ENCODE measurements at places on chromosomes 13 and 19. TPM values are rescaled to one million over a fixed set of nuclear protein-coding genes. Genes with fewer than 3 reads are reported as not detected.

DNA sequence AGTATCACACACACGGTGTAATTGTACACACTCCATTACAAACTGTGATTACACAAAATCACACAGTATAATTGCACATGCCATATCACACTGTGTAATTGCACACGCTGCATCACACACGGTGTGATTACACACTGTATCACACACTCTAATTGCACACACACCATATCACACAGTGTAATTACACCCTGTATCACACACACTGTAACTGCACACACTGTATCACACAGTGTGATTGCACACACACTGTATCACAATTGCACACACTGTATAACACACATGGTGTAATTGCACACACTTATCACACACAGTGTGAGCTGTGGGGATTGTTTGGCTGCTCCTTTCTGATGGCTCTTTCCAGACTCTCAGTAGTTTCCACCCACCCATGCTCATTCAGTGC lies 162.6 kb upstream of the SGCG start:
- DNase-seq, result no peak

DNA sequence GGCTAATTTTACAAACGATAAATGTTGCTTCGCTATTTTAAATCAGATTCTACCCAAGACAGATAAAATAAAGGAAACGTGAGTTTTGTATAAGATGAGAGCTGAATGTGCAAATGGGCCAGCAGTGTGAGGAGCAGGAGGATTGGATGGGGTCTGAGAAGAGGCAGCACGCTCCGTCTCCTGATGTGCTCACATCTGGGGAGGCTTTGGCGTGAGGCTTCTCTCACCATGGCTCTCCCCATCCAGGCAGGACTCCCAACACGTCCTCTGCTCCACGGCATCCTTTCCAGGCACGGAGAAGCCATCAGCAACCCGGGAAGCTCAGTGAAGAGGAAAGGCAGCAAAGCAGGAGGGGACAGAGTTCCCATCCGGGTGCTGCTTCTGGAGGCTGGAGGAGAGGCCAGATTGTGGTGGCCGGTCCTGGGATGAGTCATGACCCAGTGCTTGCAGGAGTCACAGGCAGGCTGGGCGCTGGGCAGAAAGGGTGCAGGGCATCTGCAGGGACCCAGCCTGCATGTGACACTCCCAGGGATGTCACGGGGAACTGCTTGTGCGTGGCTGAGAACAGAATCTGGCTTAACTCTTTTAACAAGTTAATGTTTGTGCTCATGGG lies 47.5 kb downstream of the ZNF536 start:
- no peak for DNase-seq

DNA sequence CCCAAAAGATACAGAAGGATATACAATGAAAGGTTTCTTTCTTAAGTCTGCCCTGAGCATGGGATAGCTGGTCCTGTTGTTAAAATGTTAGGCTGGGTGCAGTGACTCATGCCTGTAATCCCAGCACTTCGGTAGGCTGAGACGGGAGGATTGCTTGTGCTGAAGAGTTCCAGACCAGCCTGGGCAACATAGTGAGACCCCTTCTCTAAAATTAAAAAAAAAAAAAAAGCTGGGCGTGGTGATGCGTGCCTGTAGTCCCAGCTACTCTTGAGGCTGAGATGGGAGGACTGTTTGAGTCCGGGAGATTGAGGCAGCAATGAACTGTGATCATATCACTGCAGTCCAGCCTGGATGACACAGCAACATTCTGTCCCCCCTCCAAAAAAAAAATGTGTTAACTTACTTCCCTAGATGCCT lies 52.5 kb upstream of the SHKBP1 start:
- DNase-seq, result no peak

- no peak for DNase-seq
Observed at GRCh38 chr13:110646442-110647364, 31.4 kb downstream of the NAXD start.

DNA sequence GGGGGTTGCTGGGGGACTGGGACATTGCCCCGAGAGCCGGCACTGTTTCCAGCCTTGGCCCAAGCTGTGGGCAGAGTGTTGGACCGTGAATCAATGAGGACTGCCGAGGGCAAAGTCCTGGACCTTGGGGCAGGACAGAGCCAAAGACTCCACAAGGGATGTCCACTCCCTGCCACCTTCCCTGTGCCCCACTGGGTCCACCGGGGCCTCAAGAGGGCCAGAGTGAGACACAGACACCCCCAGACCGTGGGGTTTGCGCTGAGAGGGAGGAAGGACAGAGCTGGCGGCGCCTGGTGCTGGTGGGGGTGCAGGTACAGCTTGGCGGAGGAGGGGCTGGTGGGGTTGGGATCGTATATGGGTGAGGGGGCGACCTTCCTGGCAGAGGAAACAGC lies 11.8 kb downstream of the MAST3 start:
- no peak for DNase-seq

- no peak for DNase-seq
Observed at GRCh38 chr19:8109455-8109854, 39.9 kb downstream of the FBN3 start.

DNA sequence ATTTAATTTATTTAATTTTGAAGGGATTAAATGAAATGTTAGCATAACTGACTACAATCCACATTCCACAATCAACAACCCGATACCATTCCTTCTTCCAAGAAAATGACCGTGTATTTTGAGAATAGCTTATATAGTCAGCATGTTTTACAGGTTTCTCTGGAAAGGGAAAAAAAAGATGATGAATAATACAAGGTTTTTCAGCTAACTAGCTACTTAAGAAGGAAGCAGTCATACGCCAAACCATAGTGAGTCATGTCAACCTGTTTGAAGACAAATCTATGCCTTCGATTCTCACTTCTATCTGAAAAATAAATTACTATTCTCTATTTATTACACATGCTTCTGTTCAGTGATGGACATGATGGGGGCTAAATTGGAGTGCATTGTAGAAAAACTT lies 258.6 kb downstream of the EFNB2 start:
- no peak for DNase-seq

GRCh38 chr13:106480351-106480910 lies 55.0 kb downstream of the EFNB2 start:
- DNase-seq, result no peak

DNA sequence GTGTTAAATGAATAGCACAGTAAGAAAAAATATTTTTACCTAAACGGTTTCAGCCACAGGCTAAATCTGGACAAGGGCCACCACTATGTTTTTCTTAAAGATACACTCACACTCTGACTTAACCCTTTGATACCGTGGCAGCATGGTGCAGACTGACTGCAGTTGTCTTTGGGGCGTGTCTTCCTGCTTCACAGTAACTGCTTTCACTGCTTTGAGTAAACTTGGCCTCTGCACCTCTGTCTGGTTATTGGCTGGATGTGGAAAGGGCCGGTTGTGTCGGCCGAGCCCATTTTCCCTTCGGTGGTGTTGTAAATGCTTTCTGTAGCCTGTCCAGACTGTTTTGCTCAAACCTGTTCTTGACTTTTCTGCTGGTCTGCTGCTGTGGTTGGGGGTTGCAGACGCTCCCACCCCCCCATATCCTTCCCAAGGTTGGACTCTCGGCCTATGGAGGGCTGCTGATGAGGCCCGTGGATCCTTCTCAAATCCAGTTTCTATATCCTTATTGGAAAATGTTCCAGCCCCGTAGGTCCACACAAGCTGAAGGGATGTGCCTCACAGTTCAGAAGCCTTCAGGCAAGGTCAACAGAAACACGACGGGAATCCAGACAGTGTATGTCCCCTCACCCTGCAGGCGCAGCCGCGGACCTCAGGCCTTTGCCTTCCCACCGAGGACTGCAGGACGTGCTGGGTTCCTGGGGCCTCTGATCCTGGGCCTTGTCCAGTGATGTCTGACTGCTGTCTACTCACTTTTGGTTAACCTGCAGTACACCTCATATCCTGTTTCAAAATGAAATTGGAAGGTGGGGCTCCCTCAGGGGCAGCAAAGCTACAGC lies 90.2 kb upstream of the RNF113B start:
- DNase-seq, result no peak

DNA sequence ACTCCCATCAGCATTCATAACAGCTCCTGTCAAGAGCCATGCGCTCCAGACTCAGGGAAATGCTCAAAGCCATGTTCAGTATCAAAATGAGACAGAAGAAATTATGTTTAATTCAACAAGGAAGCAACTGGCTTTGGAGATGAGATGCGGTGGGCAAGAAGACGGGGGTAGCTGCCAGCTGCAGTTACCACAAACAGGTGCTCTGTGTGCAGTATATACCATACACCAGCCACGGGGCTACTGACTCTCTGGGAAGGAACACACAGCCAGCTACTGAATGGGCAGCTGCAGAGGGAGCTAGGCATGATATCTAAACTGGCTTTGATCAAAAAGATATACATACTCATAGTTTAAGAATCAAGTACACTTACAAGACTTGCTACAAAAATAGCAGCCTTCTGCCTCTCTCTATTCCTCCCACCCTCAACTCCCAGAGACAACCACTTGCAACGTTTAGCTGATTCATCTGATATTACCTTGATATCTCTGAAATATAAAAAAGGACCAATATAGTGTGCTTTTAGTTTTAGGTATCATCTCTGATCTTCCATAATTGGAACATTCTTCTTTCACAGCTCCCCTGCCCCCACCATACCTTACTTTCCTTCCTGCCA lies 593.0 kb downstream of the UQCRFS1 start:
- DNase-seq, result no peak

- DNase-seq, result no peak
Observed at GRCh38 chr19:401866-402511, 7.0 kb downstream of the C2CD4C start.

DNA sequence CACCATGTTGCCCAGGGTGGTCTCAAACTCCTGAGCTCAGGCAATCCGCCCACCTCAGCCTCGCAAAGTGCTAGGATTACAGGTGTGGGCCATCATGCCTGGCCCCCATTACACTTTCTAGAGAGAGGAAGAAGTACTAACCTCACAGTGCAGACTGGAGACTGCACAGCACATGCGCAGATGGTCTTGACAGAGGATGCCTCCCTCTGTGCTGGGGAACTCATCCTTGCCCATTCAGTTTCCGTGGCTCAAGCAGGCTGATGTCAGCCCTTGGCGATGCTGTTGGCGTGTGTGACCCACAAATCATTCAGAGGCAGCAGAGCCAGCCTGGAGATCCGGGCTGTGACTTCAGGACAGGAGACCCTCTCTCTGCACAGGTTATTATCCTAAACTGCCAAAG lies 14.6 kb upstream of the FFAR2 start:
- DNase-seq, result no peak

DNA sequence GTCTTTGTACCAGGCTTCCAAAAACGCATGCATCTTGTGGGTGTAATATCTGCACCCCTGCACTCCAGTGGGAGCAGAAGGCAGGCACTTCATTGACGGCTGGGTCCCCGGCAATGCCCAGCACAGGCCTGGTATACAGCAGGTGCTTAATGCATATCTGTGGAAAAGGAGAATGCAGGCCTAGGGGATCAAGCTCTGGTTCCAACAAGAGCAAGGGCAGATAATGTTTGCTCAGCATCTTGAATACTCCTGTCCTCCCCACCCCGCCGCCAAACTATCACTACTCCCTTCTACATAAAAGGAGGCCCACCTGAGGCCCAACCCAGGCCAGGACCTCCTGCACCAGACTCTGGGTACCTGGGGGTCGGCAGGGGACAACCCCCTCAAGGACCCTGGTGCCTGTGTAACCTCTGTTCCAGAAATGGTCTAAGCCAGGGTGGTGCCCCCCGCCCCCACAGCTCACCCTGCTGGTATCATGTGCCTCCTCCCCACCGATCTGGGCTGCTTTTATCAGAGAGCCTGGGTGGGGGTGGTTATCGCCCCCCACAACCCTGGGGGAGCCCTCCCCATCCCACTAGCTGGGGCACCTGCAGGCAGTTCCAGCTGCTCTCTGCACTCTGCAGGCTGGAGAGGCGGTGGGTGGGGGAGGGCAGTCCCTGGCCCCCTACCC lies 4.8 kb downstream of the KLF16 start:
- no peak for DNase-seq

GRCh38 chr13:98942997-98943396 lies 34.9 kb downstream of the DOCK9 start:
- no peak for DNase-seq

GRCh38 chr19:5936292-5936592 lies 22.2 kb downstream of the CAPS start:
- no peak for DNase-seq

- DNase-seq, result no peak
Observed at GRCh38 chr13:99980824-99981734, 505 bp upstream of the ZIC2 start.

- no peak for DNase-seq
Observed at GRCh38 chr13:28373810-28374209, 121.1 kb downstream of the FLT1 start.

GRCh38 chr13:77338961-77339401 lies 12.1 kb upstream of the MYCBP2 start:
- DNase-seq, result no peak

ZNF835 gene
- total RNA-seq, result 1.4 TPM

MTUS2 gene
- not detected for total RNA-seq

FOSB gene
- total RNA-seq, result 36.0 TPM

DIRAS1 gene
- not detected for total RNA-seq

FUT3 gene
- total RNA-seq, result not detected

PEG3 gene
- not detected for total RNA-seq

NUP58 gene
- total RNA-seq, result 76.0 TPM
